ENCODE measurements at places on chromosomes 5 and 9.

DNA sequence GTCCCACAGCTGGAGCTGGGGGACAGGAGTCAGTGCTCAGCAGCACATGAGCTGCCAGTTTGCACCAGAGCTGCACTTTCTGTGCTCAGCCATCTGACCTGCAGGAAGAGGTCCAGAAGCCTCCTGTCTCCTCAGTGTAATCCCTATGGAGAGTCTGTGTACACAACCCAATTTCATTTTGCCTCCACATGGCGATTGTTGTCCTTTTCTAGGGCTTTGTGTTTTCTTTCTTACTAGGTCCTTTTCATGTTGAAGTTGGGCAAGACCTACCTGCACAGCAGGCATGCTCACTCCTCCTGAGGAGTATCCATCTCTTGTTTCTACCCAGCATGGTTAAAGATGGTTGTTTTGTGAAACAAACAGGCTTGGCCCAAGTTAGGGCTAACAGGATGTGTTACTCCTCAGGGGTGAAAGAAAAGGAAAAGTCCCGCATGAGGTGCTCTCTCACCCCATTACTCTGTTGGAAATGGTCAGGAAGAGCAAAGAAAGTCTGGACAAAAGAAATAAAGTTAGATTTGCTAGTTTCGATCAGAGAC lies 273.0 kb downstream of the TMEM167A start:
- no peak for DNase-seq

DNA sequence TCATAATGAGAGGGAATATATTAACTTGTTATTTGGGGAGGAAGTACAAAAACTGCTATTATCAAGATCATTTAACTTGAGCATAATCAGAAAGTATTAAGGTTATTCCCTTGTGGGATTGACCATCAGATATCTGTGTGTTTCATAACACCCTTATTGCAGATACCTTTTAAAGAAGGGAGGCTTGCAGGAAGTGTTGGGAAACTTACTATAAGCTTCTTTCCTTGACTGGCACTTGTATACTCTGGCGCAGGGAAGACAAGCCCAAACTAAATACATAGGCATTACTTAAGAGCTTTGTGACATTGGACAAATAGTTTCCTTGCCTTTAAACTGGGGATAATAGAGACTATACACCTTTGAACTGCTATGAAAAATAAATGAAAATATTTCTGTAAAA lies 50.9 kb downstream of the PIK3R1 start:
- no peak for DNase-seq

GRCh38 chr9:96884443-96884842 lies 30.1 kb upstream of the ZNF782 start:
- DNase-seq: no peak

GRCh38 chr5:156272139-156272538 lies 54.8 kb upstream of the SGCD start:
- DNase-seq: no peak

GRCh38 chr9:133090187-133090586 lies 28.4 kb downstream of the CEL start:
- peak; percentile 56 for DNase-seq

DNA sequence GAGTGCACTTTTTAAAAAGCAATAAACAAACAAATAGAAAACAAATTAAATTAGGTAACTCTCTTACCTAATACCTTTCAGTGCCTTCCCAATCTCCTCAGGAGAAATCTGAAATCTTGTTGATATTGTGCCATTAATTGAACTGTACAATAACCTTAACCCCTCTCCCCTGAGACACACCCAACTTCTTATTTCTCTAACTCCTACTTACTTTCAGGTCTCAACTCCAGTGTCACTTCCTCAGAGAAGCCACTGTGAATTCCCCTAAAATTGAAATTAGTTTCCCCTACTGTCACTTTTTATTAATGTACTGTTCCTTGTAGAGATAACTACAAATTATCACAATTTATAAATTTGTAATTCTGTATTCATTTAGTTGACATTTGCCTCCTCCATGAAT lies 295.3 kb upstream of the TNC start:
- no peak for DNase-seq

DNA sequence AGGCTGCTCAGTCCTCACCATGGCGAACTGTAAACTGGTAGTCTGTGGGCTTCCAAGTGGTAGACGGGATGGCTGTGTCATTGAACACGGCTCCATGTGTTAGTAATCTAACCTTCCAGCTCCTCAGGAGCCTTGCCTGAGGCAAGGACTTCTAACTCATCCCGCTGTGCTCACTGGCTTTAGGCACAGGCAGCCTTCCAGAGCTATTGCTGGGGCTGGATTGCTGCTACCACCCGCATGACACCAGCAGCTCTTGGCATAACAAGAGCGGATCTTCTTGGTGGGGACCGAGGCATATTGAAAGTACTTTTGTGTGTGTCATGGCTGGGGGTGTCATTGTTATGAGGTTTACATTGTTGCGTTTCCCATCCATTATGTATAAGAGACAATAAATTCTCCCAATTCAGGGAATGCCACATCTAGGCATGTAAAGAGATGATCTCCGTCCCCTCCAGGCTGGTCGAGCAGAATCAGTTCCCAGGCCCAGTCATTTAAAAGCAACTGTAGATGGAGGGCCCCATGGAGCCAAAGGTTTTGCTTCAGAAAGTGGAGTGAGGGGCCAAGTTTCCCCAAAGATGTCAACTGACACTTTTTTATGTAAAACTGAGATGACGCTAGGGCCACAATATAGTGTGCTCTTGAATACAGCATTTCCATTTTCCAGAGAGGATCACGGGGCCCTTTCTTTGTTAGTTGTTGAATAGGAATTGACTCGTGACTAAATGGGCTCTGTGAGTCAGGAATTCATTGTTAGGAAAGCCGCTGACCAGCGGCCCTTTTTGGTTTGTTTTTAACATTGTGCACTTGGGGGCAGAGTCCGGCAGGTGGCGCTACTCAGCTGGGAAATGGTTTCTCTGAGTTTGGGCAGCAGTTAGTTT lies 759.5 kb downstream of the TAF11L14 start:
- peak; percentile 30 for DNase-seq

DNA sequence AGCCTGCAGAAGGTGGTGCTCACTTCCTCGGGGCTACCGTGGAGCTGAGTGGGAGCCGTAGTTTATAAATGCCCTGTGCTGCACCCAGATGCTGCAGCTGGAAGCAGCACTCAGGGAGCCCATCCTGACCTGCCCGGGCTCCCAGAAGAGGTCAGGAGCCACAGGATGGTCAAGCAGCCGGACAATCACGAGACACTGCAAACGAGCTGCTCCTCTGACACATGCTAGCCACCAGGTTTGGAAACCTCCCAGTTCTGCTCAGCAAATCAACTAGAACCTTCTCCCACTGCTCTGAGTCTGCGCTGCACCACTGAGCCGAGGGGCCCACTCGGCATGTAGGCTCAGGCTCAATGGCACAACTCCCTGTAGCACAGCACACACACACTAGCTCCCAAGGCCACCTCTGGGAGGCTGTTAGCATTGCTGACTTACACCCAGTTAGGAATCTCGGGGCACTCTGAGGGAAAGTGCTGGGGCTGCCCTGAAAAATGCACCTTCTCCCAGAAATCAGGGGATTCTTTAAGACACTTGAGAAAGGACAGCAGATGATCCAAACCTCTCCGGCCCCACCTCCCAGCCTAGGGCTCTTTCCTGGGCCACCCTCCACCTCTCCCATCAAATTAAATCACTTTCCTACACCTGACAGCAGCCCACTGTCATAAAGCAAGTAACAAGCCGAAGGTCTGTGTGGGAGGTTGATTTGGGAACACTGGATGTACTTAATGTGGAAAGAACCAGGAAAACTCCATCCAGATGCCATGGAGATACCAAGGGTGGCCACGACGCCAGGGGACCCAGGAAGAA lies 59.1 kb downstream of the PSMB7 start:
- no peak for DNase-seq
